ENCODE measurements at places on chromosomes 11 and 22.

DNA sequence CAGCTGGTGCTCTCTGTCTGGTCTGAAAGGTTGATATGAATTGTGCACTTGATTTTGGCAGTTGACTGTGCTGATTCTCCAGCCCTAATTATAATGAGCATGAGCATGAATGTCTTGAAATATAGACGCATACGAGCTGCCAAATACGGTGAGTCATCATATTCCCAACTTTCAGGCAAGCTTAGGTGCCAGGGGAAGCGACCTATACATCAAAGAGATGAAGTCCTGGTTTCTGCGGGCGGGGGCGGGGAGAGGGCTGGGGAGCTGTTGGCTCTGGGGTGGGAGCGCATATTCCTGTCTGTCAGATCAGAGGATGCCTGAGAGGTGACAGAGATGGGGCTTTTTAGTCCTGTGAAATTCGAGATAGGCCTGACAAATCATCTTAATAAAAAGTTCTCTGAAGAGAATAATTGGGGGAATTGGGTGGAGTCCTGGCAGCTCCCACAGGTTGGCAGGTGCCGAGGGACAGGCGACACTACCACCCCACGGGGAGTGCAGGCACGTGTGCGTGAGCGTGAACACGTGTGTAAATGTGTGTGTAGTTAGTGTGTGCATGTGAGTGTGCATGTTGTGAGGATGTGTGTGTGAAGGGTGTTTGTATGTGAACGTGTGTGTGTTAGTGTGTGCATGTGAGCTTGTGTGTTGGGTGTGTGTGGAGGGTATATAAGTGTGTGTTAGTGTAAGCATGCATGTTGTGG lies 865.3 kb downstream of the TBC1D22A start:
- DNase-seq = no peak

- no peak for DNase-seq
Measured at GRCh38 chr11:24944891-24945290, 448.0 kb downstream of the LUZP2 start.

- DNase-seq = no peak
Measured at GRCh38 chr11:42161886-42162285, 702.4 kb upstream of the LRRC4C start.

DNA sequence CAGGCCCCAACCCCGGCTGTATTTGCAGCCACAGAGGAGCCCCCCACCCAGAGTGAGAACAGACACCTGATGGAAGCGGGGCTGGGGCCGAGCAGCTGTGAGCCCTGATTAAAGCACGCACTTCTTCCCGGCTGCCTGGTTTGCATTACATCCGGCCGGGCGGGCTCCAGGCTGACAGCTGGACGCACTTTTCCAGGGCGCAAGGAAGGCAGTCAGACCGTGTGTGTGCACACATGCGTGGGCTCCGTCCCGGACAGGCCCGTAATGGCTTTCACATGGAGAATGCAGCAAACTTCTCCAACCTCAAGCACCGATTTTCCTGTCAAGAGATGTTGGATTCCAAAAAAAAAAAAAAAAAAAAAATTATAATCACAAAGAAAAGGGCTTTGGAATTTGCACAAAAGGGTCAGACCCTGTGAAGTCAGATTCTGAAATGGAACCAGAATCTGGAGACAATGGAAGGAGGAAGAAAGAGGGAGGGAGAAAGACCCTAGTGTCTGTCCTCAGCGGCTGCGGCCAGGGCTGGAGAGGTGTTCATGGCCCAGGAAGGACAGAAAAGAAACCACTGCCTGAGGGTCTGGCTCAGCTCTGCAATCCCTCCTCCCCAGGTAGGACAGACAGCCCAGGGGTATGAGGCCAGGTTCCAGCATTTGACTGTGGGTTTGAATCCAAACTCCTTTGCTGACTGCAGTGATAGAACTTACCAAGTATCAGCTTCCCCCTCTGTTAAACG lies 365.5 kb downstream of the MN1 start:
- no peak for DNase-seq

GRCh38 chr22:39239561-39240423 lies 5.0 kb downstream of the PDGFB start:
- DNase-seq = no peak
